ENCODE measurements at places on chromosomes 1 and 21. TPM values are rescaled to one million over a fixed set of nuclear protein-coding genes. Genes with fewer than 3 reads are reported as not detected.

- peak; percentile 68 for DNase-seq
Observed at GRCh38 chr21:44930543-44930981, 9.3 kb upstream of the SLX9 start.

- no peak for DNase-seq
Observed at GRCh38 chr1:27614043-27614624, 10.2 kb upstream of the AHDC1 start.

- no peak for DNase-seq
Observed at GRCh38 chr1:118075116-118075515, 109.9 kb downstream of the SPAG17 start.

DNA sequence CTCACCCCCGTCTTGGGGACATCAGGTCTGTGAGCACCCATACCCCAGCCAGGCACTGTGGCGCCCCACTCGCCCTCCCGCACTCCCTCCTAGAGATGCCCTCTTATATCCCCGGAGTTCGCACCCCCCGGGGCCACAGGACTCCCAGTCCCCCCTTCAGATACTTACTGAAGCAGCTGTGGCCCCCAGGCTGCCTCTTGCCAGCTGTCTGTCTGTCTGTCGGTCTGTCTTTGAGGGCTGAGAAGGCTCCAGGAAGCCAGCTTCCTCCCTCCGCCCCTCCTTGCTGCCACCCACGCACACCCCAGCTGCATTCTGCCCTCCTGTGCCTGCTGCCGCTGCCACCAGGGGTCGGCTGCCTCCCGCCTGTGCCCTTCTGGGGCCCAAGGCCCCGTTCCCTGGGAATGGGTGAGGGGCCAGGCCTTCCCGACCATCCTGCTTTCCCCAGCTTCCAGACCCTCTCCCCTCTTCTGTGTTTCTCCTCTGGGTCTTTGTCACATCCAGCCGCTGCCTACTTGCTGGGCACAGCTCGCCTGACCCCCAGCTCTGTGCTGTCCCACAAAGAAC lies at the start of gene PTPN7:
TSS of gene PTPN7 (minus strand) at position 226 of the 564 bp plus-strand sequence. CDS start 1,200 bp downstream, outside the sequence.
- peak; percentile 72 for DNase-seq

DNA sequence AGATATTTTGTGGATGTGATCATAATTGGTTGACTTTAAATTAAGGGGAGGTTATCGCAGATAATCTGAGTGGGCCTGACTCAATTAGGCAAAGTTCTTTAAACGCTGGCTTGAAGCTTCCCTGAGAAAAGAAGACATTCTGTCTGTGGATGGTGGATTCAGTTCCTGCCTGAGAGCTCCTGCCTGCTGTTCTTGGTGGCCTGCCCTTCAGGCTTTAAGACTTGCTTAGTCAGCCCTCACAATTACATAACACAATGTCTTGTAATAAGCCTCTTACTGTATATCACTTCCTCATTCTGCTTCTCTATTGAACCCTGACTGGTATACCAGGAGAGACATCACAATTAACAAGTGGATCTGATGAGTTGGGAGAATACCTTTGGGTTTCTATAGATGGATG lies 50.2 kb downstream of the KCNJ6 start:
- DNase-seq: no peak

GRCh38 chr1:116324411-116324810 lies 48.6 kb upstream of the ATP1A1 start:
- no peak for DNase-seq

DNA sequence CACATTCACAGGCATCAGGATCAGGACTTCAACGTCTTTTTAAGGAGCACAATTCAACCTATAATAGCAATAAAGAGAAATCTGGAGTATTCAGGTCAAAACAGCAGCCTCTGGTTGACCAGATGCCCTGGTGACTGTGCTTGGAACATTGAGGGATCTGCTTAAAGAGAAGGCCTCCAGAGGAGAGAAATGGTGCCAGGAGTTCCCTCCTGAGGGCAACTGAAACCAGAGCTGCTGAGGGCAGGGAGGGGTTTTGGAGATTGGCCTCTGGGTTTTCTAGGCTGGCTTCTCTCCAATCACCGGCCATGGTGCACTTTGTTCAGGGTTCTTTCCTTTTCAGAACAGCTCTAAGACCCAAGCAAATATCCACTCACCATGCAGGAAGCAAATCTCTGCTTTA lies 190.7 kb upstream of the KIAA0040 start:
- DNase-seq: no peak

GRCh38 chr1:48688102-48688760 lies 88.5 kb downstream of the BEND5 start:
- DNase-seq: no peak

DNA sequence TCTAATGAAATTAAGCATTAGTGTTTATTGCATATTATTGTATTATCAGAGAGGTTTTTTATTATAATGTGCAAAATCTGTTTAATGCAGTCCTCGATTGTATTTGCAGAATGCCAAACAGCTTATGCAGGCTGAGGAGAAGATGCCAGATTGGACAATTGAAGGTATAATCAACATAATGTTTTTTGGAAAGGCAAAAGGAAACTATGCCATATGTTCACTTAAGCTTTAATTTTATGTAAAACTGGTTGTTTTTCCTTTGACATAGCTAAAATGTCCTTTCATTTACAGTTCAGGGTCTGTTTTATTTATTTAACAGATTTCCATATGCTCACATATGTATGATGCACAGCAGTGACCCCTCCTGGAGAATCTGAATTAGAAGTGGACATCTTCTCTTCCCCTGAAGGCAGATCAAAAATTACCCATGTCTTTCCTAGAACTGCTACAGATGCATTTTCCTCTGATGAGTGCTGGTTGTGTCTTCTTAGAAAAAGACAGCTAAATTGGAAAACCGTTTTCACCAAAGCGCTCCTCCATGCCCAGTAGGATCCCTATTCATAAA lies 143.5 kb upstream of the USH2A start:
- DNase-seq: no peak

VCAM1 gene
- total RNA-seq: 0.51 TPM

DNALI1 gene
- not detected for total RNA-seq

NFASC gene
- 0.31 TPM for total RNA-seq

CLCA1 gene
- total RNA-seq: not detected

CSF3R gene
- total RNA-seq: 0.17 TPM
